ENCODE measurements at places on chromosomes 2 and 18.
A peak's percentile ranks its signal among the peaks of the same experiment; 100 is the strongest.

GRCh38 chr2:37318401-37318800, 6.2 kb downstream of the PRKD3 start:
- peak; percentile 57 for DNase-seq

GRCh38 chr2:183740241-183740640, 616.0 kb downstream of the NUP35 start:
- DNase-seq: no peak

DNA sequence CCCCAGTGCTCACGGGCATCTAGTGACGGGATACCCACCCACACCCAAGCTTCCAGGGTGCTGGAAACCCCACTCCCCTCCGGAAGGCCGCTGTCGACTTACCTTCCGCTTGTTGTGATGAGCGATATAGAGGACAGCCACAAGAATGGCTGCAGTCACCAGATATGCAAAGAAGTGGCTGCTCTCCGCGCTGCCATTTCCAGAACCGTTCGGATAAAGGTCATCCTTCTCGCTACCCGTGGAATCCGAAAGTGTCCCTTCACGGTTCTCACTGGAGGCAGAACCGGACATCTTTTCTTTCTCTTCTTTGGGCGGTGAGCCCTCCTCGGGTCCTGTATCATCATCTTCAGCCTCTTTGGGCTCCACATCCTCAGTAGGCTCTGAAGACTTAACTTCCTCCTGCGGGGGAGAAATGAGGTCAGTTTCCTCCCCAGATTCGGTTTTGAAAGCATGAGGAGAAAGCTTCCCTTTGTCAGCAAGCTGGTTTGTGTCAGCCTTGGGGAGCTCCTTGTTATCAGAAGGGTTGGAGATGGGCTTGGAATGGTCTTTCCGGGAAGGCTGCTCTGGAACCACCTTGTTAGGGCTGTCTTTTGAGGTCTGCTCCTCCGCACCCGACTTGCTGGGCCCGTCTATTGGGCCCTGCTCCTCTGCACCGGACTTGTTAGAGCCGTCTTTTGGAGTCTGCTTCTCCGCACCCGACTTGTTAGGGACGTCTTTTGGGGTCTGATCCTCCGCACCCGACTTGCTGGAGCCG, 1.2 kb downstream of the TGOLN2 start:
- DNase-seq: peak; percentile 42

GRCh38 chr2:3040496-3041140, 337.0 kb downstream of the EIPR1 start:
- no peak for DNase-seq

DNA sequence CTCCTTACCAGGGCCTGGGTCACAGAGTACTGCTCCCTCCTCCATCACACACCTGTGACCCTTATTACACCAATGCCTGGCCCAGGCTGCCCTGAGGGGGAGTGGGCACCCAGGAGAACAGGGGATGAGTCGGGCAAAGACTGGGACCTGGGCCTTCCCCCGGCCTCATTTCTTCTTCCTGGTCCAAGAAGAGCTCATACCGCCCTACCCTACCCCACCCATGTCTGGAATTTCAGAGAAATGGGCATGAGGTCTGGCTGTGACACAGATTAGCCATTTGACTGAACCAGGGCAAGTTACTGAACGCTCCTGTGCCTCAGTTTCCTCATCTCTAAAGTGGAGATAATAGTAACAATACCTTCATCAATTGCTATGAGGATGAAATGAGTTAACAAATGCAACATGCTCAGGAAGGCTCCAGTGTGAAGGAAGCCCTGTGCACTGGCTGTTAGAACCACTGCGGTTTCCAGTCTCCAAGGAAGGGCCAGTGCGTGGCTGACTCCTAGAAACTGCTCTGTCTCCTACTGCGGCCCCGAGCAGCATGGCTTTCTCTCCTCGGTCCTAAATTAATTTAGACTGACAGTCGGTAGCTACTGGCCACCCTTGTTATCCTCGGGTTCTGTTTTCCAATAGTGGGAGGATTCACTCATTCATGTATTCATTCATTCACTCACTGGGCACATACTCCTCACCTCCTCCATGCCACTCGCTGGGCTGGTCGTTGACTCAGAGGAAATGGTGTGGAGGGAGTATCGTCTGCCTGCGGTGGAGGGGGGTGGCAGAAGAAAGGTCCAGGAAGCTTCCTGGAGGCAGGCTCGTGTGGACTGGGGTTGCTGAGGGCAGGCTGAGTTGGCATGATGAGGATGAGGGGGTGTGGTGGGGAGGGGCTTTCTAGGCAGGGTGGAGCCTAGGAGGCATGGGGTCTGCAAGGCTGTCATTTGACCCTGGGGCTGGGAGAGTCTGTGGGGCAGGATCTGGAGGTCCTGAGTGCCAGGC, 175.6 kb downstream of the GLI2 start:
- peak; percentile 52 for DNase-seq

GRCh38 chr18:76323891-76324290, 171.2 kb downstream of the ZNF516 start:
- DNase-seq: no peak

- DNase-seq: peak; percentile 72
Observed at GRCh38 chr2:110674620-110675555, 3.0 kb downstream of the BUB1 start.

DNA sequence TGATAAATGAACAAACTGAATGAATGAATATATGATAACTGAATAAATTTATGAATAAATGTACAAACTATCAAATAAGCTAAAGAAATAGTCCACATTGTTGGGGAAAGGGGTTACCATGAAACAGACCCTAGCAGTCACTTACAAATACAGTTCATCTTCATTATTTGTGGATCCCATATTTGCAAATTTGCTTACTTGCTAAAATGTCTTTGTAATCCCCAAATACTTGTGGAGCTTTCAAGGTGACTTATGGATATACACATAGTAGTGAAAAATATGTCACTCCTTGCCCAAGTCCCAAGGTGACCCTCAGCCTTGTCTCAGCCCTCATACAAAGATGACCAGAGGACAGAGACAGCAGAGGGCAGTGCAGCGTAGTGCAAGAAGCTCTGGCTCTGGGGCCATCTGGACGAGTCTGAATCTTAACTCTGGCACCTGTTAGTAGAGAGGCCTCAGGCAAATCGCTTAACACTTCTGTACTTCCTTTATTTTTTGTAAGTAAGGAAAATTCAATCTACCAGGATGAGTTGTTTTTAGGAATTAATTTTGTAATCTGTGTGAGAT, 3.1 kb downstream of the PAIP2B start:
- DNase-seq: peak; percentile 54

DNA sequence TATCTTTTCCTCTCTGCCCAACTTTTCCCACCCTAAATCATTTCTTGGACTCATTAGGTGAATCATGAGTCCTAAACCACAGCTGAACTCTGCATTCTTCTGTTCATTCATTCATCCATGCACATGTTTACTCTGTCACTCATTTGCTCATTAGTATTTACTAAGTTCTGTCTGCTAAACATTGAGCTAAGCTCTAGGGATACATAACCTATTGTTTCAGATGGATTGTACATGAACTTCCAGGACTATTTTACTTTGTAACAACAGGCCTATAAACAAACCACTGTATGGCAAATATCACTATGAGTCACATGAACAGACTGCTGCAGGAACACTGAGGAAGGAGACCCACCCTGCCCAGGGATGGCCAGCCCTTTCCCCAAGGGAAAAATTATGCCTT, 14.6 kb upstream of the DYNC2LI1 start:
- DNase-seq: peak; percentile 90

DNA sequence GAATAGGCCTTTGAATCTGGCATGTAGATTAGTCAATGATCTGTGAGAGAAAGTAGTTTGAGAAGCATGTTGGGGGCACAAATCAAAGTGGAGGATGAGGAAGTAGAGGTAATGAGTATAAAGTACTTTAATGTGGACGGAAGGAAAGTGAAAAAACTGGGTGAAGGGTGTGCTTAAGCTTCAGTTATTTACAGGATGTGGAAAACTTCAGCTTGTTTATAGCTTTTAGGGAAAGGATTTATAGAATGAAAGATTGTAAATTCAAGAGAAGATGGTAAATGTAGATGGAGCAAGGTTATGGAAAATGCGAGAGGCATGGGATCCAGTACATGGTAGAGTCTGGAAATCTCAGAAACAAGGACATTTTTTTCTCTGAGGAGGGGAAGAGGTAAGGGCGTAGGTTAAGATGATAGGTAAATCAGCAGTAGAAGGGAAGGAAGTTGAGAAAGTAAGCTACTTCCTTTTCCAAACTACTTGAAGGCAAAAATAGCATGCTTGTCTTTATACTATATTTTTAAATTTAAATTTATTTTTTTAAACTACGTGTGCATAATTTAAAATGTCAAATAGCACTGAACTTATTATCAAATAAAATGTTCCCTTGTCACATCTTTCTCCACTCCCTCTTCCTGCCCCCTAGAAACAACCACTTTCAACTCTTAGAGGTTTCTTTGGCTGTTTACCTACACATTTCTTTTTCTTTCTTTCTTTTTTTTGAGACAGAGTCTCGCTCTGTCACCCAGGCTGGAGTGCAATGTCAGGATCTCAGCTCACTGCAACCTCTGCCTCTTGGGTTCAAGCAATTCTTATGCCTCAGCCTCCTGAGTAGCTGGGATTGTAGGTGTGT, 8.5 kb downstream of the FAM117B start:
- no peak for DNase-seq
